Spleen (tissue), 13 donors: ENCODE measurements at places on chromosomes 13 and 19. TPM values are rescaled to one million over a fixed set of nuclear protein-coding genes. Genes with fewer than 3 reads are reported as not detected.

DNA sequence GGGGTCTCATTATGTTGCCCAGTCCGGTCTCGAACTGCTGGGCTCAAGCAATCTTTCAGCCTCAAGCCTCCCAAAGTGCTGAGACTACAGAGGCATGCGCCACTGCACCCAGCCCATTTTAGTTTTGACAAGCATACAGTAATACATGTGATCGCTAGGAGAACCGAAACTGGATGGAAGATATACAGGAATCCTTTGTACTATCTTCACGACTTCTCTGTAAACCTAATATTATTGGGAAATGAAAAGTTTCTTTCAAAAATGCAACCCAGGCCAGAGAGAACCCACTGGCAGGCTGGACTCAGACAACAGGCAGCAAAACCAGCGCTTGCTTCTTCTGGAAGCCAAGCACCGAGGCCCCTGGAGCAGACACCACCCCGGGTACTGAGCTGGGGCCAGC lies 9.4 kb downstream of the C19orf12 start:
- no peak overlapping the region for H3K27ac ChIP-seq
- H3K4me1 ChIP-seq, result peaks cover 9% of the 10 kb centered on the region
- H3K36me3 ChIP-seq, result no peaks in the 10 kb centered on the region
- H3K27me3 ChIP-seq, result no peaks in the 10 kb centered on the region
- DNase-seq, result no peak

DNA sequence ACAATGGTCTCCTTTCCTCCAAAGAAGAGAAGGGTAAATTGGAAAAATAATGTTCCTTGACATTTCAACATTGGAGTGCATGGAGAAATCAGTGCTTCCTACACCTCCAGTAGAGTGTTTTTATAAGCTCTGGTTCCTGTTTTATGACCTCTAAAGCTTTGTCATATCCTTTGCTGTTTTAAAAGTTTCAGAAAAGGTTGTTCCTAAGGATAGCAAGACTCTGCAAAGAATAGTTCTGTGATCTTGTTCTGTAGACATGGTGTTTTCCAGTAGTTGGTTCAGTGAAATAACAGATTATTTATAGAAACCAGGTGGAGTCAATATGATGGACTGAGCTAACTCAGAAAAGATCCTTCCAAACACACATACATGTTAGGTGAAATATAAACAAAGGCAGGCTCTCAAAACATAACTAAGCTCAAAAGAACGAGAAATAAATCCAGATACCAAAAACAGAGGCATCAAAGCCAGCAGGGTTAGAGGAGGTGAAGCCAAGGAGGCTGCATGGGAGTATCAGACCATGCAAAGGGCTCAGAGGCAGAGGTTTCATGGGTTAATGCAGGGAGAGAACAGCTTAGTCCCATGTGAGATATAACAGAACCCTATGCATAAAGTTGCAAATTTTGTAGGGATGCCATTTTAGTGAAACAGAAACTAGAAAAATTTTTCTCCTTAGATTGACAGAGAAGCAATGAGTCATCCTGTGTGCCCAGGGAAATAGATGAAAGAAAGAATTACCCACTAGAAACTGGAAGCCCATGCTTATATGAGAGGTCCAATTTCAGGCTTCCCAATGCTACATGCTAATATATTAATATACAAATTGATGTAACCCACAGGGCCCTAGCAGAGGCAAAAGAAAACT lies 44.3 kb downstream of the SHISA2 start:
- H3K4me3 ChIP-seq, result no peak overlapping the region
- no peak for DNase-seq
- H3K4me1 ChIP-seq, result no peaks in the 10 kb centered on the region
- H3K36me3 ChIP-seq, result no peaks in the 10 kb centered on the region
- no peak overlapping the region for H3K27ac ChIP-seq

GRCh38 chr13:110301606-110302553 lies 5.1 kb downstream of the COL4A1 start:
- H3K27me3 ChIP-seq, result no peaks in the 10 kb centered on the region
- peak overlapping the region; percentile 86 for H3K27ac ChIP-seq
- DNase-seq, result no peak
- H3K4me1 ChIP-seq, result peaks cover 4% of the 10 kb centered on the region
- no peaks in the 10 kb centered on the region for H3K36me3 ChIP-seq

DNA sequence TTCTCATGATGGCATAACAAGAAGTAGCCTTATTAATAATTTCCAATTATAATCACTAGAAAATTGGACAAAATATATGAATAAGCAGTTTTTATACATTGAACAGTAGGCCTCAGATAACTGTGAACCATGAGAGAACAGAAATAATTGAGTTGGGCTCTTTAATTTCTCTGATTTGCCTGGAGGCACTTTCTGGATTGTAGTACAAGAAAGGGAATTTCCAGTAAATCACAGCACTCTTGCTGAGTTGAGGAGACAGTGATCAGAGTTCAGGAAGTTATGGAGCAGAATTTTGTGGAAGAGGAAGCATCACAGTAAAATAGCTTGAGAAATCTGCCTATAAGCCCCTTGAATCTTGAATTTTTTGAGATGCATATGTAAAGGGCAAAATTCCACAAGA lies 216.2 kb downstream of the MAB21L1 start:
- H3K4me3 ChIP-seq, result no peak overlapping the region
- no peak for DNase-seq
- H3K4me1 ChIP-seq, result no peaks in the 10 kb centered on the region
- no peaks in the 10 kb centered on the region for H3K36me3 ChIP-seq
- no peaks in the 10 kb centered on the region for H3K27me3 ChIP-seq
- no peak overlapping the region for H3K27ac ChIP-seq

DNA sequence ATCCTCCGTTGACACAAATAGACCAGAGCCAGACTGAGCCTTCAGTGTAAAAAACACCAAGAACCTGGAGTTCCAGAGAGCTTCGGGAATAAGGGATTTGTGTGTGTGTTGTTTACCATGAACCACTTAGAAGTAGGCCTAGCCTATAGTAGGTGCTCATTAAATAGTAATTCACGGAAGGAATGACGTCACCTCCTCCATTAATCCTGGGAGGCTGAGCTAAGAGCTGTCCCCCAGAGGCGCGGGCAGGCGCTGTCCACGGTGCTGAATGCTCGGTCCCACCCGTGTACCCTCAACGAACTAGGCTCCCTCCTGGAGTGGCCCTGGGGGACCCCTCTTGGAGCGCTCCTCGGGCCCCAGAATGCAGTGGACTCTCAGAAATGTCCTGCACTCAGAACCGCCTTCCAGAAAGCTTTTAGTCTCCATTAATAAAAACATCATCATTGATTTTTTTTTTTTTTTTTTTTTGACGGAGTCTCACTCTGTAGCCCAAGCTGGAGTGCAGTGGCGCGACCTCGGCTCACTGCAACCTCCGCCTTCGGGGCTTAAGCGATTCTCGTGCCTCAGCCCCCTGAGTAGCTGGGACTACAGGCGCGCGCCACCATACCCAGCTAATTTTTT lies 6.5 kb downstream of the UNC13A start:
- peaks cover 23% of the 10 kb centered on the region for H3K27me3 ChIP-seq
- no peak overlapping the region for H3K4me3 ChIP-seq
- H3K27ac ChIP-seq, result no peak overlapping the region
- peaks cover 31% of the 10 kb centered on the region for H3K4me1 ChIP-seq
- no peaks in the 10 kb centered on the region for H3K36me3 ChIP-seq

GRCh38 chr13:94713561-94714182 lies 1.3 kb upstream of the SOX21 start:
- H3K4me3 ChIP-seq, result peak overlapping the region; percentile 61
- peaks cover 39% of the 10 kb centered on the region for H3K4me1 ChIP-seq
- H3K36me3 ChIP-seq, result no peaks in the 10 kb centered on the region
- DNase-seq, result no peak

- no peak overlapping the region for H3K27ac ChIP-seq
- no peaks in the 10 kb centered on the region for H3K4me1 ChIP-seq
- H3K27me3 ChIP-seq, result peaks cover 47% of the 10 kb centered on the region
- no peaks in the 10 kb centered on the region for H3K36me3 ChIP-seq
- H3K4me3 ChIP-seq, result no peak overlapping the region
- no peak for DNase-seq
Measured at GRCh38 chr19:50858886-50859285, 4.2 kb downstream of the KLK3 start.

DNA sequence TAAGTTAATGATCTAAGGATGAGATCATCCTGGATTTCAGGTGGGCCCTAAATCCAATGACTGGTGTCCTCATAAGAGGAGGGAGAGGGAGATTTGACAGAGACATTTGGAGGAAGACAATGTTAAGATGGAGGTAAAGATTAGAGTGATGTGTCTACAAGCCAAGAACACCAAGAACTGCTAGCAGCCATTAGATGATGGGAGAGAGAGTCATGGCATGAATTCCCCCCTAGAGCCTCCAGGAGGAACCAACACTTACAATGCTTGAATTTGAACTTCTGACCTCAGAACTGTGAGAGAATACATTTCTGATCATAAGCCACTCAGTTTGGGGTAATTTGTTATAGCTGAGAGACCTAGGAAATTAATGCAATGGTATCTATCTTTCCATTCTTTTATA lies 68.1 kb upstream of the RFXAP start:
- H3K27me3 ChIP-seq, result no peaks in the 10 kb centered on the region
- H3K4me1 ChIP-seq, result no peaks in the 10 kb centered on the region
- H3K27ac ChIP-seq, result no peak overlapping the region
- no peaks in the 10 kb centered on the region for H3K36me3 ChIP-seq

GRCh38 chr13:112963641-112964040 lies 5.4 kb upstream of the MCF2L start:
- no peak overlapping the region for H3K4me3 ChIP-seq
- H3K27ac ChIP-seq, result no peak overlapping the region
- H3K4me1 ChIP-seq, result no peaks in the 10 kb centered on the region
- H3K36me3 ChIP-seq, result no peaks in the 10 kb centered on the region

DNA sequence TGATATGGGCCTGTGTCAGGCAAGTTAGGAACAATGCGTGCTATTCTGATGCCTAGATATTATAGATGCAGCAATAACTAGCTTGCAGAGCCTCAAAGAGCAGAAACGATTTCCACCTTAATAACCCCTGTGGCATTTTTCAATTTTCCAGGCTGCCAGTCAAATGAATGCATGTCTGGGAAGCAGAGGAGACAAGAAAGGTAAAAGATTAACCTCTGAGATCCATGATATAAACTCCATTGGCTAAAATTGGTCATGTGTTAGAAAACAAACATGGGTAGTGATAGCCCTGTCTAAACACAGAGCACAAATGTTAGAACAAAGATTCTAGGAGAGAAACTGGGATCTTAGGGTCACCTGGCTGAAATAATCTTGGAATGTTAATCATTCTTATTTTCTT lies 811.1 kb downstream of the DIAPH3 start:
- no peaks in the 10 kb centered on the region for H3K36me3 ChIP-seq
- no peaks in the 10 kb centered on the region for H3K27me3 ChIP-seq
- DNase-seq, result no peak
- no peak overlapping the region for H3K4me3 ChIP-seq

GRCh38 chr13:46567671-46568070 lies 14.7 kb downstream of the LRCH1 start:
- no peak overlapping the region for H3K4me3 ChIP-seq
- no peaks in the 10 kb centered on the region for H3K27me3 ChIP-seq
- H3K27ac ChIP-seq, result no peak overlapping the region
- H3K4me1 ChIP-seq, result peaks cover 74% of the 10 kb centered on the region

- H3K4me1 ChIP-seq, result no peaks in the 10 kb centered on the region
- H3K4me3 ChIP-seq, result no peak overlapping the region
- H3K36me3 ChIP-seq, result no peaks in the 10 kb centered on the region
- no peak overlapping the region for H3K27ac ChIP-seq
Measured at GRCh38 chr13:36084131-36084530, 47.1 kb downstream of the DCLK1 start.

DNA sequence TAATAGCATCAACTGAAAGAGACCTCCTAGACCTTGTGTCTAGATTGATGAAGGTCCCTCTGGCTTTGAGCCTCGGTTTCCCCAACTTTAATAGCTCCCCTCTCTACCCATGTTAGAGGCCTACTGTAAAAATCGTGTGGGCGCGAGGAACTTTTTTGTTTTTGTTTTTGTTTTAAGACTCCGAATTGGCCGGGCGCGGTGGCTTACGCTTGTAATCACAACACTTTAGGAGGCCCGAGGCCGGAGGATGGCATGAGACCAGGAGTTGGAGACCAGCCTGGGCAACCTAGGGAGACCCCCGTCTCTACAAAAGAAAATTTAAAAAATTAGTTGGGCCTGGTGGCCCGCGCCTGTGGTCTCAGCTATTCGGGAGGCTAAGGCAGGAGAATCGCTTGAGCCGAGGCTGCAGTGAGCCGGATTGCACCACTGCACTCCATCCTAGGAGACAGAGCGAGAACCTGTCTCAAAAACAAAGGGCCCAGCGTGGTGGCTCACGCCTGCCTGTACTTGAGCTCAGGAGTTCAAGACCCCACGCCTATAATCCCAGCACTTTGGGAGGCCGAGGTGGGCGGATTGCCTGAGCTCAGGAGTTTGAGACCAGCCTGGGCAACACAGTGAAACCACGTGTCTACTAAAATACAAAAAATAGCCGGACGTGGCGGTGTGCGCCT lies 858 bp upstream of the PPP6R1 start:
- H3K36me3 ChIP-seq, result peaks cover 11% of the 10 kb centered on the region
- DNase-seq, result peak; percentile 81
- no peaks in the 10 kb centered on the region for H3K27me3 ChIP-seq
- H3K27ac ChIP-seq, result peak overlapping the region; percentile 93
- H3K4me1 ChIP-seq, result peaks cover 35% of the 10 kb centered on the region

DNA sequence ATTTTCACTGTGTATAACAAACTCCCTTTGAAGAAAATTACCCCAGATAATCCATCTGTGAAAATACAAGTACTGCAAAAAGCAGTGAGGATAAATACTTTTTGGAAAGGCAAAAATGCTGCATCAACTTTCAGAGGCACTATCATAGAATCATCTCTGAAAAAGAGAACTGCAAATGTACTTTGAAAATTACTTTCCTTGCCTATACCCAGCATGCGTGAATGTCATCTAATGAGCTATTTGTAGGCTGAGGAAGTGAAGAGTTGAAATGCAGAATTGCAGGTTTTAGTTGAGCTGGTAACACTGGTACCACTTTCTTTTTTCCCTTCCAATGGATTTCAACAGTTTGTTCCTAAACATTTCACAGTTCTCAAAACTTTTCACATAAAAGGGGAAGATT lies 196.7 kb downstream of the TBC1D4 start:
- H3K4me1 ChIP-seq, result no peaks in the 10 kb centered on the region
- H3K27ac ChIP-seq, result no peak overlapping the region
- peaks cover 8% of the 10 kb centered on the region for H3K36me3 ChIP-seq
- no peaks in the 10 kb centered on the region for H3K27me3 ChIP-seq

DNA sequence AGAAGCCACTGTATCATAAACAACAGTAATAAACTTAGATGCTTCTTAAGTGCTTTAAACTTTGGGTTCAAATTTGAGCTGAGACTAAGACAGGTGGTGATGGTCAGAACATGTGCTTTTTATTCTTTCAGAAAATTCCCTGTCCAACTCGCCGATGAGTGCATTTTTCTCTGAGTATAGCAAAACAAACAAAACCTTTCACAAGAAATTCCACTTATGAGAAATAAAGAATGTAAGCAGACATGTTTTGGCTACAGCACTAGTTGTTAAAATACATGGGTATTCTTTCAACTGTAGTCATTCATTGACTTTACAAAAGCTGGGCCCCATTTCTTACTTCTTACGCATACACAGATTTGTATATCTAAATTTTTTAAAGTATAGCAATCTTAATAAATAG lies 125.6 kb downstream of the SPRY2 start:
- no peak for DNase-seq
- H3K4me3 ChIP-seq, result no peak overlapping the region
- H3K27me3 ChIP-seq, result no peaks in the 10 kb centered on the region

Gene VMAC
- 8.5 TPM for total RNA-seq

Gene RNF113B
- not detected for total RNA-seq

Gene ZNF667
- total RNA-seq, result 2.2 TPM

Gene FFAR2
- 12.6 TPM for total RNA-seq

Gene ITGBL1
- total RNA-seq, result 1.2 TPM

Gene OR4F17
- not detected for total RNA-seq

Gene HCN2
- not detected for total RNA-seq

Gene KL
- 4.5 TPM for total RNA-seq

Gene OR7D2
- total RNA-seq, result not detected

Gene S1PR4
- 46.3 TPM for total RNA-seq

Gene FGF21
- not detected for total RNA-seq
